Mammary epithelial cell (primary cell): ENCODE measurements at places on chromosomes 5 and 9. TPM values are rescaled to one million over a fixed set of nuclear protein-coding genes. Genes with fewer than 3 reads are reported as not detected.

DNA sequence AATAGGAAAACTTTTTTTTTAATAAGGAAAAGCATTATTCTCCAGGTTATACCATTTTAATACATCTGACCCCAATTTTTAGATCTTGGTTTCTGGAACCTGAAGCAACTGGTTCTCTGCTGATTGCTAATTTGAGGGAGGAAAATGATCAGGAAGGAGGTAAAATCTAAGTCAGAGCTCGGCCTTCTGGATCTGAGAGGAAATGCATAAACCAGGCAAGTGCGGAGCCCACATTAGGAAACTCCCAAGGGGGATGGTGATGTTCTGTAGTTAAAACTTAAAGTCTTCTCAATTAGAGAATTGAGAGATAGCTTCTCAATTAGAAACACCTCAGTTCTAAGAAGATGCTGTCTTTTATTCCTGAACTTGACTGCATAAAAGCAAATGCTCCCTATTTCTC lies 113.5 kb downstream of the TSSK1B start:
- no peak for DNase-seq

- DNase-seq = no peak
These were observed 14.4 kb downstream of the FGD3 start for GRCh38 chr9:92961627-92962302.

DNA sequence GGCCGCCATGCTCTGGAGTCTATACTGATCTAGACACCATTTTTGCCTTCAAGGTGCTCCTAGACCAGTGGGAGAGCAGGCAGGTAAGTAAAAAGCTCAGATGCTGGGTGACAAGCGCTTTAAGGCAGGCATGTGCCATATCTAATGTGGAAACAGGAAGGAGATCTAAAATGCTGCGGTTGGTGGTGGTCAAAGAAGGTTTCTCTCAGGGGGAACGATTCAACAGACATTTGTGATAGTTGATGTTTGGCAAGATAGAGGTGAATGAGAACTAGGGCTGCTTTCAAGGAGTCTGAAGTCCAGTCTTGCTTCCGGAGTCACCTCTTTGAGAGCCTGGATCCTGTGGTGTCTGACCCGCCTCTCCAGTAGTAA lies 146.2 kb upstream of the KLF4 start:
- DNase-seq = no peak

DNA sequence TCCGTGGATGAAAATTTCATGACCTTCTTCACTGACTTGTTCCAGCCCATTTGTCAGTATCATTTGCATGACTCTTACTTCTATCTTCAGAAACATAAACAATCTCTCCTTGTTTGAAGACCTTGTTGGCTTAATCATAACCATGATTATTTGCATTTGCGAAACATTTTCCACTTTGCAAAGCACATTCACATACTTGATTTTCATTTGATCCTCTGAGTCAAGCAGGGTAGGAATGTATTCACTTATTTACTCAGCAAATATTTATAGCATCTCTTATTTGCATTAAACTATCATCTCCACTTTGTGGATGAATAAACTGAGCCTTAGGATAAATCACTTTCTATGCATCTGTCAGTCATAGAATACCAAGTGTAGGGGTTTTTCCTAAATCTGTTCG lies 343.0 kb upstream of the SGCD start:
- DNase-seq = no peak

OBP2B gene
- 0.12 TPM for polyA plus RNA-seq

GRCh38 chr9:95036676-95037075 lies 280.8 kb downstream of the FANCC start:
- DNase-seq = no peak

GRCh38 chr5:158938200-158938599 lies 161.5 kb downstream of the EBF1 start:
- no peak for DNase-seq

GRCh38 chr9:26520141-26520540 lies 372.5 kb downstream of the CAAP1 start:
- no peak for DNase-seq

GRCh38 chr5:68592351-68592750 lies 376.8 kb downstream of the PIK3R1 start:
- no peak for DNase-seq

IRX1 gene
- 29.6 TPM for polyA plus RNA-seq

DNA sequence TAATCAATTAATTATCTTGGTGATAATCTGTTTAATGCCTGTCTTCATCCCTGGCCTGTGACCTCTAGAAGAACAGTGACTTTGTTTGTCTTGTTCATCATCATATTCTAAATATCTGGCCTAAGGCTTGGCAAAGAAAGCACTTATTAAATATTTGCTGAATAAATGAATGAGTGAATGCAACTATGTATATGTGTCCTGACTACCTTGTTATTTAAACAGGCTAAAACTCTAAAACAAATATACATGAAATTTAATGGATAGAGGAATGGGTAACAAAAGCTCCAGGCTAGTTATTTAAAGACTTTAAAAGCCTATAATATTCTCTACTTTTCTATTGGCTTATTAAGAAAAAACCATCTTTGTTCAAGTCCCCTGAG lies 91.7 kb upstream of the CER1 start:
- no peak for DNase-seq

SGCD gene
- polyA plus RNA-seq = not detected

SPINK1 gene
- not detected for polyA plus RNA-seq

LCN1 gene
- polyA plus RNA-seq = not detected
